ENCODE measurements at places on chromosomes 12 and 14.

DNA sequence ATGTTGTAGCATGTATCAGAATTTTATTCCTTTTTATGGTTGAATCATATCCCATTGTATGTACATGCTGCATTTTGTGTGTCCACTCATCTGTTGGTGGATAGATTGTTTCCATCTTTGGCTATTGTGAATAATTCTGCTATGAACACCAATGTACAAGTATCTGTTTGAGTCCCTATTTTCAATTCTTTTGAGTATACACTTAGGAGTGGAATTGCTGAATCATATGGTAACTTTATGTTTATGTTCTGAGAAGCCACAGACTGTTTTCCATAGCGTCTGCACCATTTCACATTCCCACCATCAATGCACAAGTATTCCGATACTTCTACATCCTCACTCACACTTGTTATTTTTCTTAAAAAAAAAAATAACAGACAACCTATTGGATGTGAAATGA is 91.5 kb downstream of the ARF6 start:
- no peak for DNase-seq

- no peak for DNase-seq
These were observed at the start of gene PTGDR for GRCh38 chr14:52267501-52268278. Gene PTGDR (plus strand): TSS chr14:52267698. CDS start chr14:52267815, 117 bp downstream.

DNA sequence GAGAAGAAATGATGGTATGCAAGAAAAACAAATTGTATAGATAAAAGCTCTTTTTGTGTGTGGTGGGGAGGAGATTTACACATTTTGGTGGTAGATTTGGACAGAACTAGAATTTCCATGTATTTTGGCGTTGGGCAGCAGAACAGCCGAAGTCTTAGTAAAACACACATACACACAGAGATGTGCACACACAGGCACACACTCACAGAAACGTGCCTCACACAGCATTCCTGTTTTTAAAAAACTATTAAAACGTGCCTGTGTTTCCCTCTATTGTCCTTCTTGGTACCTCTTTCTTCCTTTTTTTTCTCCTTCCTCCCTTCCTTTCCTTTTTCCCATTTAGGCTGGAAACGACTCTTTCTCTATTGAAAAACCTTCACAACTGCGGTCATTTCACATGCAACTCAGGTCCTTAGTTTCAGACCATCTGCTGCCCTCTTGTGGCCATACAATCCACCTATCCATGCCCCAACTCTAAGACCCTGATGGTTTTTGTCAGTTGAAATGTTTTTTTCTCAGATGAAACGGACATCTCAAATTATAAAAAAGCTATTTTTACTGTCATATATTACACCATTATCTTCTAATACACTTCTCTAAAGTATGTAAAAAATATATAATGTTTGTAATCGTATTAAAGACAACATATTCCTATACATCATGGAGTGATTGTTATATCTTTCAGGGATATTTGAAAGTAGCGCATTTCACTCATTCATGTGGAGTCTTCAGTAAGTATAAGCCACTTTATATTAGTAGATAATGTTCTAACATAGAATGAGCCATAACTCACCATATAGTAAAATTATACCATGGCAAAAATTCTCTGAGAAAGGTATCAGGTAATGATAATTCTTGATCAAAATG is 386.7 kb upstream of the NOVA1 start:
- DNase-seq = peak; percentile 25

DNA sequence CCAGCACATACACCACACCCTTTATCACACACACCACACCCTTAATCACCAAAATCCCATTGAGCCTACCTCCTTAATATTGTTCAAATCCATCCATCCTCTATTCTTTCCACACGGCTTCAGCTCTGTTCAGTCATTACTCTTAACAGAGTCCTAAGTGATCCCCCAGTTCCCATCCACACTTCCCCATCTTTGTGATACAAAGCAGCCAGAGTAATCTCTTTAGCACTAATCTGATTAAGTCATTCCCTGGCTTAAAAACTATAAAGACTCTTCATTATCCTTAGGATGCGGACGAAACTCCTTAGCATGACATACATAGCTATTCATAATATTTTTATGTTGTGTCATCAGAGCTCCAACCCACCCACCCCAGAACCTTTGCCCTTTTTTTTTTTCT is 14.7 kb upstream of the MFAP5 start:
- no peak for DNase-seq

GRCh38 chr12:64747695-64748094 is 11.5 kb downstream of the GNS start:
- DNase-seq = no peak

- no peak for DNase-seq
These were observed 90.7 kb upstream of the KRR1 start for GRCh38 chr12:75602106-75602505.

DNA sequence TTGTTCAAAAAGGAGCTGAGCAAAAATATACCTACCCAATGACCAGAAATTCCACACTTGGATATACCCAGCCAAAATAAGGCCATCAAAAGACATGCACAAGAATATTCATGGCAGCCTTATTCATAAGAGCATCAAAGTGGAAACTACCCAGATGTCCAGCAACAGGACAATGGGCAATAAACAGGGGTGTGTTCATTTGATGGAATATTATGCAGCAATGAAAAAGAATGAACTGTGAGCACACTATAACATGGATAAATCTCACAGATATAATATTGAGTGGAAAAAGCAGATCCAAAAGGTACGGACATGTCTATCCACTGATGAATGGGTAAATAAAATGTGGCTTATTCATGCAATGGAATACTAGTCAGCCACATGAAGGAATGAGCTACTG is 209.2 kb upstream of the LHX5 start:
- no peak for DNase-seq

- DNase-seq = no peak
These were observed 21.7 kb upstream of the ST8SIA1 start for GRCh38 chr12:22356231-22356630.

DNA sequence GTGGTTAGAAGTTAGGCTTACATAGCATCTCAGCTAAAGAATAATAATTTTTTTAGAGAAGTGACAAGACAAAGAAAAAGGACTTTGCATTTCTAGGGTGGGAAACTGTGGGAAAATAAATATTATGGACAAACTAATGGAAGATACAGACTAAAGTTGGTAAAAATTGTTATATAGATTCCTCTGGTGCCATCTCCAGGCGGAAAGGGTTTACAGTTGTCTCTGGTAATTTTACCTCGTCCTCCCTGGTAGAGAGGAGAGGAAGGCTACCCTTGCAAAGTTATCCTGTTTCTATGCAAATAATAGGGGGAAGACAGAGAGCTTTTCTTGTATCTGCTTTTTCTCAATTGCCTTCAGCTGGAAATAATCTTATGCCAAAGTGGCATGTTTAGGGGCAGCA is 5.2 kb downstream of the OR11G2 start:
- DNase-seq = no peak

GRCh38 chr12:12357719-12358461 is 1.0 kb downstream of the BORCS5 start:
- DNase-seq = no peak

DNA sequence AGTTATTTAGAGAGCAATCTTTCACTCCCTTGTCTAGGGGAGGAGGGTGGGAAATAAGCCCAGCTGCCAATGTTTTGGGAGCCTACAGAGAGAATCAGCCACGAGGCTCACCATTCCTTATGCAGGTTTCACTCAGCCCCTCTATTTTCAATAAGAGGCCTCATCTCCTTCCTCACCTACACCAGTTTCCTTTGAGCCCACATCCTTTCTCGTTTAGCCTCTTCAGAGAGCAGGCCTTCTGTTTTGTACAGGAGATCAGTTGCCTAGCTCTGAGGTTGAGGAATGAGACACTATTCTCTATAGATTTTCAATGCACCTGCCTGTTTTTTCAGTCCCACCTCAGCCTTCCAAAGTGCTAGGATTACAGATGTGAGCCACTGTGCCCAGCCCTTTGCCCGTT is 17.9 kb downstream of the SNAPC1 start:
- DNase-seq = no peak

- DNase-seq = no peak
These were observed 71.0 kb upstream of the CPM start for GRCh38 chr12:69003991-69004390.

Data from LNCaP clone FGC (cell line).